ENCODE measurements at places on chromosomes 2 and 18.

- DNase-seq: peak; percentile 48
These were observed 28.6 kb upstream of the NEMP2 start for GRCh38 chr2:190563109-190563508.

DNA sequence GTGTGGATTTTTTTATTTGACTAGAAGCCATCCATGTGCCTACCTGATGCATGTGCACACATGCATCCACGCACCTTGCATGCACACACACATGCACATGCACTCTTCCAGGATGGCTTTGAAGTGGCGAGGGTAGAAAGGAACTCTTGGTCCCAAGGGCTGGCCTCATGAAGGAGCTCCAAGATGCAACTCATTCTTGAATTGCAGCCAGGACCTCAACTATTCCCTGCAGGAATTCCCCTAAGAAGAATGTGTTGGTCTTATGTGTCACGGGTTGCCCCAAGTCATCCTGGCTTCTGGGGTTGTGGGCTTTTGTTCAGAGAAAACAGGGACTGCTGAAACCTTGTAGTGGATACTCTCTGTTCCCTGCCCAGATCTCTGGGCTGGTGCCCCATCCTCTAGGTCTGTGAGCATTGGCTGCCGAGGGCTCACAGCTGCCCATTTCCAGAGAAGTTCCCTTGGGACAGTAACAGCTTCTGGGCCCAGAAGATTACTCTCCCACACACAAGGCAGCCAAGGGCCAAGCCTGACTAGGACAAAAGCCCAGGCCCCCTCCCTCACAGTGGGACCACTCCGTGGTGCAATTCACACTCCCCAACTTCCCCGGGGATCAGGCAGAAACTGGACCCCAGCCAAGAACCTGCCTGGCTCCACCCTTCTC lies 137.6 kb downstream of the COPS8 start:
- DNase-seq: no peak

- DNase-seq: no peak
These were observed 809.0 kb upstream of the FAM98A start for GRCh38 chr2:34408100-34408499.

GRCh38 chr18:75173125-75173432 lies 35.9 kb downstream of the PTGR3 start:
- no peak for DNase-seq

- DNase-seq: no peak
These were observed 13.2 kb upstream of the MYO1B start for GRCh38 chr2:191231995-191232394.

GRCh38 chr2:215019085-215019484 lies 119.3 kb downstream of the ABCA12 start:
- no peak for DNase-seq

- DNase-seq: no peak
These were observed 1203.8 kb upstream of the PIK3C3 start for GRCh38 chr18:40751186-40751585.

GRCh38 chr2:171247741-171248662 lies 87.3 kb upstream of the TLK1 start:
- no peak for DNase-seq

GRCh38 chr2:1818811-1819210 lies 74.5 kb upstream of the PXDN start:
- no peak for DNase-seq

GRCh38 chr2:84038866-84039265 lies 420.2 kb downstream of the SUCLG1 start:
- DNase-seq: no peak

DNA sequence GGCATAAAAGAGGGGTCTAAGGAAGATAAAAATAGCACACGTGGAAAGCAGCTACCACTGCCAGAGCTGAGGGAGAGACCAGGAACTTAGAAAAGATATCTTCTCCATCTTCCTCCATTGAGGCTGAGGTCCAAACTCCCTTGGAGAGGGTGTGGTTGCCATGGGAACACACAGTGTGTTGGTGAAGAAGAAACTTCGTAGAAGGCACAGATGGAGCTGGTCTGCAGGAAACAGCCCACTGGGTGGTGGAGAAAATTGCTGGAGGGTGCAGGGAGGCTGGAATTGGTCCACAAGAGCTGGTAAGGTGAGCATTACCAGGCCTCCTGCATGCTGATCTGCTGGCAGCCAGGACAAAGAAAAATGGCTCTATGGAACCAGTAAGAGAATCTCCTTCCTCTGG lies 191.0 kb downstream of the HRH4 start:
- no peak for DNase-seq
